ENCODE measurements at places on chromosomes 13 and 19. TPM values are rescaled to one million over a fixed set of nuclear protein-coding genes. Genes with fewer than 3 reads are reported as not detected.

LGALS14 gene
- total RNA-seq: not detected

GDF15 gene
- total RNA-seq: not detected

PRRG2 gene
- 2.4 TPM for total RNA-seq

SLC25A30 gene
- total RNA-seq: 28.4 TPM

LILRB3 gene
- not detected for total RNA-seq

ZNF177 gene
- 1.2 TPM for total RNA-seq

RUBCNL gene
- total RNA-seq: not detected

NCAN gene
- total RNA-seq: not detected

IGFL1 gene
- total RNA-seq: not detected

LRRC63 gene
- 2.1 TPM for total RNA-seq

CRLF1 gene
- not detected for total RNA-seq

GRCh38 chr19:45975306-45976070 is 1.8 kb upstream of the NOVA2 start:
- H3K4me3 ChIP-seq: no peak overlapping the region
- peaks cover 64% of the 10 kb centered on the region for H3K27me3 ChIP-seq
- peaks cover 12% of the 10 kb centered on the region for H3K4me1 ChIP-seq
- no peak for DNase-seq
- H3K36me3 ChIP-seq: no peaks in the 10 kb centered on the region

DNA sequence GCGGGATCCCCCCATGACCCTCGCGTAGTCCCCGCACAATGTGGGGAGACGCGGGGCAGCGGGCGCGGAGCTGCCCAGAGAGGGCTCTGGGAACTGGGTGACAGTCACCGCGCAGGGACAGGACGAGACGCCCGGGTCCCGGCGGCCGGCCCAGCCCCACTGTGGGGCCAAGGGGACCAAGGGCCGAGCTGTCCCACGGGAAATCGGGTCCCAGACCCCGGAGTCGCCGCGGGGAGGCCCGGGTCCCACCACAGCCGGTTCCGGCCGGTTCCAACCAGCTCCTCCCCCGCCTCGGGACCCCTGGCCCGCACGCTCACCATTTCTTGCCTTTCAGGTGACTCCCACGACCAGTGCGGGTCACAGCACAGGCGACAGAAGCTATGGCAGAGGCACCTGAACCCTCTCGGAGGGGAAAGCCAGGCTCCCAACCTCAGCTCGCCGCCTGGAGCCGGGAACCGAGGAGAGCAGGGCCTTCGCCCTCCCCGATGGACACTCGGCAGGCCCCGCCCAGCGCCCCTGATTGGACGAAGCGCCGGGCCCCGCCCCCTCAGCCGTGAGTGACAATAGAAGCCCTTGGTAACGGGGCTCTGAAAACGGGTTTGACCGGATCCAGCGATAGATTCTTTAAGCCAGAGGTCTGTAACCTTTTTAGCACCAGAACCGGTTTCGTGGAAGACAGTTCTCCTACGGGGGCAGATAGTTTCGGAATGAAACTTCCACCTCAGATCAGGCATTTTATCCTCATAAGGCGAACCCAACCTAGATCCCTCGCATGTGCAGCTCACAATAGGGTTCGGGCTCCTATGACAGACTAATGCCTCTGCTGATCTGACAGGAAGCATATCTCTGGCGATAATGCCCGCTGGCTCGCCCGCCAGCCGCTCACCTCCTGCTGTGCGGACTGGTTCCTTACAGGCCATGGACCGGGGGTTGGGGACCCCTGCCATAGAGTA is at the start of gene ZNF433:
ZNF433 (minus strand) TSS at position 460 of the 953 bp plus-strand sequence; CDS start at position 320, 140 bp downstream.
- H3K27ac ChIP-seq: peak within 1 kb of the TSS; percentile 54
- peak within 1 kb of the TSS; percentile 65 for H3K4me3 ChIP-seq
- DNase-seq: peak; percentile 69
- peaks cover 4% of the 10 kb centered on the region for H3K4me1 ChIP-seq
- no peaks in the 10 kb centered on the region for H3K27me3 ChIP-seq
- H3K36me3 ChIP-seq: peaks cover 17% of the 10 kb centered on the region

DNA sequence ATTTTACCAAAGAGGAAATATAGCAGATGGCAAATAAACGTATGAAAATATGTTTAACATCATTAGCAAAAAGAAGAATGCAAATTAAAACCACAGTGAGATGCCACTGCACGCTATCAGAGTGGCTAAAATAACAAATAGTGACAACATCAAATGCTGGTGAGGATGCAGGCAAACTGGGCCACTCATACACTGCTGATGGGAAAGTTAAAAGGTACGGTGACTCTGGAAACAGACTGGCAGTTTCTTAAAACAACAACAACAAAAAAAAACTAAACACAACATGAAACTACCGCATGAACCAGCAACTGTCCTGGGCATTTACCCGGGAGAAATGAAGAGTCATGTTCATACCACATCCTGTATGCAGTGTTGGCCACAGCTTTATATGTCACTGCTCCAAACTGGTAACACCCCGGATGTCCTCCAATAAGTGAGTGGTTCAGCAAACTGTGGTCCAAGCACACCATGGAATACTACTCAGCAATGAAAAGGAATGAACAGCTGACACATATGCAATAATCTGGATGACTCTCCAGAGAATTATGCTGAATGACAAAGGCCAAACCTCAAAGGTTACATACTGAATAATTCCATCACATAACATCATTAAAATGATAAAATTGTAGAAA is 22.3 kb downstream of the EPS15L1 start:
- H3K4me3 ChIP-seq: peak overlapping the region; percentile 51
- no peaks in the 10 kb centered on the region for H3K27me3 ChIP-seq
- peak overlapping the region; percentile 84 for H3K27ac ChIP-seq
- peaks cover 15% of the 10 kb centered on the region for H3K36me3 ChIP-seq
- peak; percentile 86 for DNase-seq
- H3K4me1 ChIP-seq: peaks cover 56% of the 10 kb centered on the region

GRCh38 chr13:79401259-79402070 is 4.6 kb downstream of the RBM26 start:
- no peaks in the 10 kb centered on the region for H3K27me3 ChIP-seq
- peaks cover 48% of the 10 kb centered on the region for H3K4me1 ChIP-seq
- no peak for DNase-seq
- H3K36me3 ChIP-seq: peaks cover 43% of the 10 kb centered on the region

DNA sequence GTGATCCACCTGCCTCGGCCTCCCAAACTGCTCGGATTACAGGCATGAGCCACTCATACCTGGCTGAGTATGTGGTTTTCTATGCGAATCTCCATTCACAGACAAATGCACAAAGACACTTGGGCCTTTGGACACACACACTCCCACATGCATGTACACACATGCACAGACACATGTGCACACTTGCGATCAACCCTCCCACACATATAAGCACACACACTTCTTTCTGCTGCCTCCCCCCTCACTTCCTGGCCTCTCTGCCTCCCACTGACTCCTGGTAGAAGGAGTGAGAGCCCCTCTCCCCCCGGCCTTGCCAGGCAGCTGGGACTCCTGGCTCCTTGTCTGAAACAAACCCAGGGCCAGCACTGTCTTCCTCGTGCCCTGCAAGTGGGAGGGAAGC is 29.3 kb upstream of the PLEKHF1 start:
- no peak overlapping the region for H3K4me3 ChIP-seq
- H3K27ac ChIP-seq: no peak overlapping the region
- peaks cover 7% of the 10 kb centered on the region for H3K27me3 ChIP-seq
- H3K4me1 ChIP-seq: no peaks in the 10 kb centered on the region
- H3K36me3 ChIP-seq: no peaks in the 10 kb centered on the region

- H3K4me1 ChIP-seq: peaks cover 7% of the 10 kb centered on the region
- peaks cover 46% of the 10 kb centered on the region for H3K27me3 ChIP-seq
- H3K27ac ChIP-seq: no peak overlapping the region
- no peak for DNase-seq
Observed at GRCh38 chr13:110581506-110582185, 20.1 kb upstream of the RAB20 start.

GRCh38 chr13:107031716-107032115 is 463.8 kb upstream of the ARGLU1 start:
- H3K36me3 ChIP-seq: no peaks in the 10 kb centered on the region
- no peaks in the 10 kb centered on the region for H3K27me3 ChIP-seq
- H3K4me3 ChIP-seq: no peak overlapping the region

DNA sequence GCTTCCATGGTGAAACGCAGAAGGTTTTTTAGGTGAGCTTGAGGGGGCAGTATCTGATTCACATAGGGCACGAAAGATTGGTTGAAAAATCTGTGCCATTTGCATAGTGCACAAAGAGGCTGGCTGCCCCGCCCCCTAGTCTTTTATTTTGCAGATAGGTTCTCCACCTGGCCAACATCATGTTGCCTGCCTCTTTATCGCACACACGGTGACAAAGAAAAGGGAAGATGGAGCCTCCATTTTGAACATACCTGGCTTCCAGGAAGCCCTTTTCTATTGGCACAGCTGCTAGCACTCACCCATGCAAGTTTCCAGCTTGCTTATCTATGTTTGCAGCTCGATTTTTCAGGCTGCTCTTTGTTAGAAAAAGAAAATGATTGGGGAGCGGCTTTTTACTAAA is 316.2 kb upstream of the KLHL1 start:
- DNase-seq: no peak
- H3K27ac ChIP-seq: no peak overlapping the region
- no peak overlapping the region for H3K4me3 ChIP-seq

- H3K4me1 ChIP-seq: peaks cover 48% of the 10 kb centered on the region
- peaks cover 41% of the 10 kb centered on the region for H3K36me3 ChIP-seq
- no peak overlapping the region for H3K4me3 ChIP-seq
- DNase-seq: no peak
- peak overlapping the region; percentile 0 for H3K27ac ChIP-seq
Observed at GRCh38 chr19:47142779-47143178, 12.1 kb downstream of the SAE1 start.

- H3K36me3 ChIP-seq: no peaks in the 10 kb centered on the region
Observed at GRCh38 chr19:18093439-18094161, 4.0 kb upstream of the MAST3 start.

- no peaks in the 10 kb centered on the region for H3K36me3 ChIP-seq
- no peak overlapping the region for H3K27ac ChIP-seq
- DNase-seq: no peak
- no peaks in the 10 kb centered on the region for H3K27me3 ChIP-seq
- H3K4me1 ChIP-seq: no peaks in the 10 kb centered on the region
Observed at GRCh38 chr13:60662595-60662994, 265.6 kb downstream of the TDRD3 start.

DNA sequence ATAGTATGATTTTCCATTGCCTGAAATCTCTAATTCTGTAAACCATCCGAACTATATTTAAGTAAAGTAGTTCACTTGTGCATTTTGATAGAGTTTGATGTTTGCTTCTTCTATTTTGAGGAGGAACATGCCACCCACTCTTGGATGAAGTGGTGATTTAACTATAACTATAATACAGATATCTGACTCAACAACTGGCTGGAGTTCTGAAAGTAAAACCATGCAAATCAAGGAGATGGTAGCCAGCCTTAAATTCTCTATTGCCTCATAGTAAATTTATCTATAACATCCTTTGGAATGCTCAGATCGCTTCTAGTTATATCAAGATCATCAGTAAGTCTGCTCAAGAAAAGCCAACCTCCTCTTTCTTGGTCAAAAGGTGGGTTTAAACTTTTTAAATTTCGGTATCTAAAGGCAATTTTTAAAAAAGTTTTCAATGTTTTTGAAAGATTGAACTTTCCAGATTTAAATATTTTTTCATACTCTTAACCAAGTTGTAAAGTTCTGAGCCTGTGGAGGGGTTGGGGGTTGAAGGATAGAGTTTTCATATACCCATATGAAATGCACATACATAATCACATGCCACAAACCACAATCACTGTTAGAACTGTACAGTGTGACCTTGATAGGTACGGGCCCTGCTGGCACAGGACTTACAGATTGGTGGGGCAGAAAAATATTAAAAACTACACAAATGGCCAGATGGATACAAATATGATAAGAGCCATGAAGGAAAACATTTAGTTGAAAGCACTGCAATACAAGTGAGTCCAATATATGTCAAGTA is 90.5 kb upstream of the RFC3 start:
- no peak overlapping the region for H3K4me3 ChIP-seq
- peaks cover 21% of the 10 kb centered on the region for H3K4me1 ChIP-seq
- peaks cover 1% of the 10 kb centered on the region for H3K36me3 ChIP-seq
- no peak overlapping the region for H3K27ac ChIP-seq
- no peak for DNase-seq

- H3K27me3 ChIP-seq: no peaks in the 10 kb centered on the region
- no peak for DNase-seq
- H3K4me1 ChIP-seq: no peaks in the 10 kb centered on the region
- no peak overlapping the region for H3K27ac ChIP-seq
- no peak overlapping the region for H3K4me3 ChIP-seq
- no peaks in the 10 kb centered on the region for H3K36me3 ChIP-seq
Observed at GRCh38 chr13:107586216-107586615, 629.1 kb downstream of the LIG4 start.

GRCh38 chr13:25867038-25867437 is 184.8 kb downstream of the SHISA2 start:
- H3K4me3 ChIP-seq: no peak overlapping the region

- peaks cover 14% of the 10 kb centered on the region for H3K27me3 ChIP-seq
- DNase-seq: no peak
- H3K36me3 ChIP-seq: peaks cover 2% of the 10 kb centered on the region
- no peak overlapping the region for H3K4me3 ChIP-seq
- no peak overlapping the region for H3K27ac ChIP-seq
Observed at GRCh38 chr13:48775285-48775684, 121.6 kb downstream of the CYSLTR2 start.

- peaks cover 19% of the 10 kb centered on the region for H3K4me1 ChIP-seq
- peaks cover 20% of the 10 kb centered on the region for H3K36me3 ChIP-seq
- H3K4me3 ChIP-seq: no peak overlapping the region
- H3K27me3 ChIP-seq: no peaks in the 10 kb centered on the region
- no peak overlapping the region for H3K27ac ChIP-seq
Observed at GRCh38 chr19:21138130-21138529, 3.7 kb upstream of the ZNF431 start.

DNA sequence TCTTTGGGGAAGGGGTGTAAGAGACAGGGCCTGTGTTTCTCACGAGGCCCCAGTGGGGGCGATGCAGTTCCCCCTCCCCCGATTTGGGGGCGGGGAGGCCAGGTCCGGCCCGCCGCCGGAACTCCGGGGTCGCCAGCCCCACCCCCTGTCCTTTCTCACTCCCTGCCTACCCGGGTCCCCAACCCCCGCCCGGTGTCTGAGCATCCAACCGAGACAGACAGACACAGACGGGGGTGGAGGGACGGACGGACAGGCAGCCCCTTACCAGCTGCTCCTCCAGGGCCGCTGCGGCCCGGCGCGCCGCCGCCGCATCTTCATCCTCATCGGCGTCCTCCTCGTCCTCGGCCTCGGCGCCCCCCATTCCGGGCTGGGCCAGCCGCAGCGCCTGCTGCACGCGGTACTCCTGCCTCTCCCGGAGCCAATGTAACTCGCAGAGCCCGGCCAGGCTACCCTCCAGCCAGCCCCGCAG is 397 bp downstream of the DACT3 start:
- no peak overlapping the region for H3K4me3 ChIP-seq
- no peak for DNase-seq
- H3K27me3 ChIP-seq: peaks cover 37% of the 10 kb centered on the region
- H3K27ac ChIP-seq: no peak overlapping the region
- H3K4me1 ChIP-seq: peaks cover 17% of the 10 kb centered on the region

- no peaks in the 10 kb centered on the region for H3K36me3 ChIP-seq
- peaks cover 4% of the 10 kb centered on the region for H3K27me3 ChIP-seq
- no peaks in the 10 kb centered on the region for H3K4me1 ChIP-seq
- H3K4me3 ChIP-seq: no peak overlapping the region
Observed at GRCh38 chr13:100917011-100917410, 242.4 kb upstream of the TMTC4 start.
